SHP77 treated with DMSO at 0.1 percent for 48 hours (cell line): ENCODE measurements at places on chromosomes 5 and 9.

- DNase-seq: no peak
Measured at GRCh38 chr5:32127711-32128110, 46.4 kb downstream of the GOLPH3 start.

DNA sequence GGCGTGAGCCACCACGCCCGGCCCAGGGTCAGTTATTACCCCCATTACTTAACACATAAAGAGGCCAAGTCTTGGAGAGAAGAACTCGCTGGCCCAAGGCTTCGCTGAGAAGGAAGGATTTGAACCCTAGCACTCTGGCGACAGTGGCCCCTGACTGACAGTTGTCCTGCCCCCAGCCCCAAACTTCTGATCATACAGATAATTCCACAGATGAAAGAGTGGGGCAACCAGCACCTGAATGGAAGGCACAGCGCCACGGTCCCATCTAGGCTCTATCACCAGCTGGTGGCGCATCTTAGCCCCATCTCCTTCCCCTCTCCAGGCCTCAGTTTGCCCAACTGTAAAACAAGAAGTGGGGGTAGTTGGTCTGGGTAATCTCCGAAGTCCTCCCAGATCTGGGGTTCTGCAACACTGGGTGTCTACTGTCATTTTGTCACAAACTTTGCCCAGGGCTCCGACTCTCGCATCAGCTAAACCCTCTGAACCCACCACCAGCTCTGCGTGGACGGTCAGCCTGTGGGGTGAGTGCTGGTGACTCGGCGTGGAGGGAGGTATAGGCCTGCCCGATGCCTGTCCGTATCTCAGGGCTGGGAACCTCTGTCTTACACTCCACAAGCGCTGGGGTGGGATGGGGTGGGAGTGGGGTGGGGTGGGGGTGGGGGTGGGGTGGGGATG lies 209.3 kb downstream of the C9orf50 start:
- DNase-seq: no peak

DNA sequence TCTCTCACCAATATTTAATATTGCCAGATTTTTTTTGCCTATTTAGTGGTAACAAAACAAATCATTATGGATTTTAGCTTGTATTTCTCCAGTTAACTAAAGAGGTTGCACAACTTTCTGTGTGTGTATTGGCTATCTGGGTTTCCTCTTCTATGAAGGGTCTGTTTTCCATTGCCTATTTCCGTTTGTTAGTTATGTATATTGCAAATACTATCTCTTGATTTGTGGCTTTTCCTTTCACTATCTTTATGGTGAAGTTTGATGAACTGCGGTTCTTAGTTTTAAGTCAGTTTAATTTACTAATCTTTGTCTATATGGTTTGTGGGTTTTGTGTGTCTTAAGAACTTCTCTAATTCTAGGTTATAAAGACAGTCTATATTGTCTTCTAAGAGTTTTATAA lies 136.3 kb downstream of the CEP120 start:
- no peak for DNase-seq

DNA sequence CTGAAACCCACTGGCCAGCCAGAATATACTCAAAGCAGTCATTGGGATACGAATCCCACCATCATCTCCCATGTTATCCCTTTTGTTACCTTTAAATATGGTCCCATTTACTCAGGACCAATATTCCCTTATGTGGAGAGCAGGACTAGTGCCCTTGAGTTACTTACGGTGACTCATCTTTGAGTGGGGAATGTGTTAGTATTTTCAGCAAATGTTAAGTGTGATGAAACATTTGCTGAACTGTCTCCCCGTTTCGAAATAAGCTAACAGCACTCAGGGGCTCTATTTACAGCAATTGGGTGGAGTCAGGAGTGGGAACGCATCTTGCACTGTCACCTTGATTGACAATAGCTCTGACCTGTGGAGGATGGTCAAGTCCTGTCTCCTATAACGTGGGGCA lies 67.4 kb downstream of the CTSL start:
- DNase-seq: no peak

DNA sequence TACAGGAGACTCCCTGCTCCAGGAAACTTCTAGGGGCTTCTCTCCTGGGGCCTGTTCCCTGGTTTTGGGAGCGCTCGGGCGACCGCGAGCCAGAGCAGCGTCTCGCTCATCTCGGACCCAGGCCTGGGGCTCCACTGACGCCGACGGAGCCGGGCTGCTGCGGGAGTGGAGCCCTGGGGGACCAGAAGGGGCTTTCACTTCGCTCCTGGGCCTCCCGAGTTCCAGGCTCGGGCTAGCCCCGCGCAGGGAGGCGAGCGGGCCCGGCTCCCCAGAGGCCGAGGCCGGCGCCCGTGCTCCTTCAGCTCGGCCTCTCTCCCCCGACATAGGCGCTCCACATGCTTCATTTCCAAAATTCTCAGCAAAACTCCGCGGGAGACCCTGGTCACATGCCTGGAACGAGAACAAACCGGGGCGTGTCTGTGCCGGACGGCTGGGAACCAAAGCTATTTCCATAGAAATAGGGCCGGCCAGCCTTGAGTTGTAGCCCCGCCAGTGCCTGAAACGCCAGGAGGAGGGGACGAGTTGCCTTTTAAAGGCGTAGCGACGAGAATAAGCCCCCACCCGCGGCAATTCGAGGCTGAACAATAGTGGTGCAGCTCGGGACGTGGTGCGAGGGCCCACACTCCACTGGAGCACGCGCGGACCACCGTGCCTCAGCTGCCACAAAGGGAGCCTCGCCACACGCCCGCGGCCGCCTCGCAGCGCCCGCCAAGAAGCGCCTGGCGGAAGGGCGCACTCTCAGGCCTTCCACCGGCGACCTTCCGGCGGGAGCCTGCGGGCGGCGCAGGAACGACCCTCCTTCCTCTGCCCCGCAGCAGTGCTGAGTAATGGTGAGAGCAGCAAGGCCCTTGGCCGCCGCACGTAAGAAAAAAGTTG lies 1.1 kb upstream of the G3BP1 start:
- peak; percentile 60 for DNase-seq

GRCh38 chr5:166032601-166033000 lies 2258.8 kb upstream of the WWC1 start:
- DNase-seq: no peak

GRCh38 chr5:19488786-19489185 lies 499.2 kb downstream of the CDH18 start:
- DNase-seq: no peak

DNA sequence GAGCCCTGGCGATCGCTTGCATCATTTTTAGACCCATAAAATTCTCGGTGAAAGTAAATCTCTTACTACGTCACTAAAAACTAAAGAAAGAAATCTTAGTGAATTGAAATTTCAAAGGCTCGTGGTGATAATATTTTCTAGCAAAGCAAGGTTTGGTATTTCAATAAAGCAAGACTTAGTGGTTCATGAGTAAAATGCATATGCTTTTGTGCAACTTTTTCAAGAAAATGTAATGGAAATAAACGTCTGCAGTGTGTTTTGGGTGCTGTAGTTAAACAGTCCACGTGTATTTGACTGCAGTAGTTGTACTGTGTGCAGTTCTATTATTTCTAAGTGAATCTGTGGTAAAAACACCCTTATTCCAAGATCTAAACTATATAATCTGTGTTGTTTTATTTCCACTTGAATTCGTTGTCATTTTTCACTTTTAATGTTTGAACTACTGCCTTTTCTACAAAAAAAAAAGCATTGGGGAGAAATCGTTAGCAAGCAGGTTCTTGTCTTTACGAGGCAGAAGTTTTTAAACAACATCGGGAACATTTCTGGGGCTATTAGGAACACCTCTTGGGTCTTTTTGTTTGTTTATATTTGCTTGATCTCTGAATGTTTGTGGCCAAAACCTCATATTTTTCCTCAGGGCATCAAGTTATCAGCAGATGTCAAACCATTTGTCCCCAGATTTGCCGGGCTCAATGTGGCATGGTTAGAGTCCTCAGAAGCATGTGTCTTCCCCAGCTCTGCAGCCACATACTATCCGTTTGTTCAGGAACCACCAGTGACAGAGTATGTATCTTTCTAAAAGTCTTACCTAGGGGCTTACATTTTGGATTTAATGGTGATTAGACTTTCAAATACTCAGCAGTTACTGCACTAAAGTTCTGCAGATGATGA lies 960 bp downstream of the SECISBP2 start:
- DNase-seq: no peak

GRCh38 chr5:95533106-95533505 lies 21.7 kb downstream of the SKIC3 start:
- no peak for DNase-seq

DNA sequence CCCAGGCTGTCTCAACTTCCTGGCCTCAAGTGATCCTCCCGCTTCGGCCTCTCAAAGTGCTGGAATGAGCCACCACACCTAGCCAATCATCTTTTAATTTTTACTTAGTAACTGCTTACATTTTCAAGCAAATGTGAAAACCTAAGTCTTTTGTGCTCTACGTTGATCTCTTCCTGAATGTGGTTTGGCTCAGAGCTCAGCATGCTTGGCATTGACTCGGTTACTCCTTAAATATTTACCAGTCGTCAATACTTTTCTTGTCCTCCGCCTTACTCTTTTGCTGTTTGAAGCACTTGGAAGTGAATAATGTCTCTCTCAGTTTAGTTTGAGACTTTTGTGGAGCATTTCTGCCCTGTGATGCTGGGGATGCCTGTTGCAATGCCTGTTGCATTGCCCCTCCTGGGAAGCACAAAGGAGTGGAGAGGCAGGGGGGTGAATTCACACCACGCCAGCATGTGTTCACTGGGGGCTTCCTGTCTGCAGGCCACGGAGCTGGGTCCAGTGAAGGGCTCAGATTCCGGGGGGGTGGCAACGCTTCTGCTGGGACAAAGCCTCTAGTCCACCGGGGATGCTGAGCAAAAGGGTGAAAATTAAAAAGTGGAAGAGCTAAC lies 13.1 kb upstream of the TENT4A start:
- no peak for DNase-seq

DNA sequence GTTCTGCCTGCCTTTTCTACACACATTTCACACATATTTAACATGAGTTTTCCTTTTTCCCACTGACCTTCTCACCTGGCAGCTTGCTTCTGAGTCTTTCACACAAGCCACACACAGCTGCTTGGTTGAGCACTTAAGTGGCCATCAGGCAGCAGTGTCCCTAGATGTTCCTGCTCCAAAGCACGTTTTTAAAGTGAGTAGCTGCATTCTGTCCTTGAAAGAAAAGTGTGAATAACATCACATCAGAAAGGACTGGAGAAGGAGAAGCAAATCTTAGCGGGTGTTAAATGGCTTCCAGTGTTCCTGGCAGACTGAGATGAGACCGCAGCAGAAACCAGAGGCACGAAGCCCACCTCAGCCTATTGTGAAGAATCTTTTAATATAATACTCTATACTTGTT lies 209.2 kb upstream of the IRX4 start:
- no peak for DNase-seq
